ENCODE measurements at places on chromosomes 13 and 19. TPM values are rescaled to one million over a fixed set of nuclear protein-coding genes. Genes with fewer than 3 reads are reported as not detected.

MCEMP1 gene
- polyA plus RNA-seq: 0.39 TPM

OVOL3 gene
- polyA plus RNA-seq: not detected

IFNL1 gene
- polyA plus RNA-seq: not detected

IGSF23 gene
- polyA plus RNA-seq: 2.4 TPM

KLF1 gene
- polyA plus RNA-seq: 0.32 TPM

VSIG10L gene
- polyA plus RNA-seq: 4.4 TPM

ATCAY gene
- polyA plus RNA-seq: 0.33 TPM
